ENCODE measurements at places on chromosomes 2 and 18.

DNA sequence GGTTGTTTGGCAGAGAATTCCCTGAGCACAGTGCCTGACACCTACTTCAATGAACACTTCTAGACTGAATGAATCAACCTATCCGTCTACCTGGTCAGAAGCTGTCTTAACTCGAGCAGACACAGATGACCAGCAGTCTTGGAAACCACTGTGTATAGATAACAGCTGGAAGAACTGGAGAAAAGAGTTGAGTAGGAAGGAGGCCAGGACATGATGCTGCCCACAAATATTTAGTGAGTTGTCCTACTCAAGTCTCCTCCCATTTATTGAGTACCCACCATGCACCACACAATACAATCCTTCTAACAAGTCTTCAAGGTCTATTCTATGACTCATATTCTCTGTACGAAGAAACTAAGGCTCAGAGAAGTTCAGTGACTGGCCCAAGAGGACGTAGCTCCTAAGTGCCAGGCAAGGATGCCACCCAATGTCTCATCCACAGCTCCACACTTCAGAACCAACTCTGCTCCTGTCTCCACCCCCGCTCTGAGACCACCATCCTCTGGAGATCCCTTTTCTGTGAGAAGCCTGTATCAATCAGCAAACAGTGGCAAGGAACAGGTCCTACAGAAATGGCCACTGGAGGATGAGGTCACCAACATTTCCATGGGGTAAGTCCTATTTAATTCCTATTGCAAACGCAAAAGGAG, 62.2 kb downstream of the GALNT14 start:
- DNase-seq, result no peak

DNA sequence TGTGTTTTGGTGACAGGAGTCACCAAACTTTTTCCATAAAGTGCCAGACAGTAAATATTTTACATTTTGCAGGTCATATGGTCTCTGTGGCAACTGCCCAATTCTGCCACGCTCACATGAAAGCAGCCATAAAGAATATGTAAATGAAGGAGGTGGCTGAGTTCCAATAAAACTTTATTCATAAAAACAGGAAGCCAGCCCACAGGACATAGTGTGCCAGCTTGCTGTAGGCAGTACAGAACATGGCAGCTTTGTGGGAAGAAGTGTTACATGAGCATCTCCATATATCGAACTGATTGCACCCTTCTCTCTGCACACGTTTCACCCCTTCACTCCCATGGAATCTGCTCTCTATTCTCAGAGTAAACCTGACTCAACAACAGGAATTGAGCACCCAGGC, 10.2 kb downstream of the ASB18 start:
- DNase-seq, result no peak

DNA sequence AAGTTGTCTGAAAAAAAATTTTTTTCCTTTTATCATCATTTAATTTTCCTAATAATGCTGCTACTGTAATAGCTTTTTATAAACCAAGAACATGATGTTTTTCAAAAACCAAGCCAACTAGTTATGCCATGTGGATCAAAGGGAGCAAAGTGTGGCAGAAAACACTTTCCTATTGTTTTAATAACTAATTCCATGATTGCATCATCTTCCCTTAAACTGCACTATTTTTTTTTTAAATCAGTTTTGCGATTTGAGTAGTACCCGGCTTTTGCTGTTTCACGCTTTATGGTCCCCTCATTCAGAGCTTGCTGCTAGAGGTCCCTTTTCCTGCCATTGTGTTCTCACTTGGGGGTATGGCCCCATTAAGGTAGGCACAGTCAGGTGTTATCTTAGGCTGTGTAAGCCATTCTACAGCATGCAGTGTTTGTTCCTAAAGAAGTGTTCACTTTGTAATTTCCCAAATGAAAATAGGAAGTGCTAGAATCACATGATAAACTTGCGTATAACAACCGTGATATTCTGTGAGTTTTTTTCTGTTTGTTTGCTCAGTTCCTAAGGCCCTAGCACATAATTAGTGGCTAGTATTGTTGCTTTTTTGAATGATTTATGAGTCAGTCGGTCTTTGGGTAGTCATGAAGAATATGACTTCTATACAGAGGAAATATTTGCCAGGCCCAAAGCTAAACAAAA, 225.8 kb downstream of the PTGR3 start:
- no peak for DNase-seq

DNA sequence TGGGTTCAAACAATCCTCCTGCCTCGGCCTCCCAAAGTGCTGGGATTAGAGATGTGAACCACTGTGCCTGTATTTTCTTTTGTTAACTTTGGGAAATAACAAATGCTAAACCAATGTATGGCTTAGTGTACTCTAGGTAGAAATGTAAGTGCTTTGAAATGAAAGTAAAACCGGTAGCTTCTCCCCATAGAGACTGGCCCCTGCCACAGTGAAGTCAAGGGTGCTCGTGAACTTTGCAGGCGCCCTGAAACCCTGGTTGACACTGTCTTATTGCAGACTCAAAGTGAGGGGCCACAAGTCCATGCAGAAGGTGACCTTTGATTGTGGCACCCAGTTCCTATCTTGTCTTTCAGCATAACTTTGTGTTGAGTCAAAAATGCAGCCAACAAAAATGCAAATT, 24.2 kb upstream of the MTCL1 start:
- no peak for DNase-seq

- DNase-seq, result no peak
Observed at GRCh38 chr2:133957724-133958480, 296.0 kb upstream of the MGAT5 start.

DNA sequence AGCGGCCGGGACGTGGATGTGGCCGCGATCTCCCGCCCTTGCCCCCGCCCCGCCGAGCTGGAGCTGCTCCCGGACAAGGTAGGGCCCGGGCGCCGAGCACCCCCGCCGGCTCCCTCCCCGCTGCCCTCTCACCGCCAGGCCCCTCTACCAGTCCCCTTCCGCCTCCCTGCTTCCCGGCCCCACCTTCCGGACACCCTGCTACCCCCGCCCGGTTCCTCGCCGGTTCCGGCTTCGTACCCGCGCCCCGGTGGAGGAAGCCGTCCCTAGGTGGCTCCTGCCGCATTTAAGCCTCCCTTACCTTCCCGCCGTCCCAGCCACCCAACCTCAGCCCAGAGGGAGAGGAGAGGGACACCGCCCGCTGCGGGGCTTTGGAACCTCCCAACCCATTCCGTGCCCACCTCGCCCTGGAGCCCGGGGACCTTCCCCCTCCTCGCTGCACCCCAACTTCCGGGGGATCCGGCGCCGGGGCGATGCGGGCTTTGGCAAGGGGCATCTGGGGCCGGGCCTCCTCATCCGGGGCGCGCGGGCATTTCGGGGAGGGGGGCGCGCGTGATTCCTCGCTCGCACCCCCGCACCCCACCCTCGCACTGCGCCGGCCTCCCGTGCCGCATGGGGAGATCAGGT, 475 bp downstream of the B3GNT2 start:
- DNase-seq, result no peak

GRCh38 chr18:10430677-10431076, 23.8 kb upstream of the APCDD1 start:
- DNase-seq, result no peak

- DNase-seq, result no peak
Observed at GRCh38 chr2:28117104-28117596, 226.6 kb downstream of the BABAM2 start.

Data from HEK293T (cell line).